ENCODE measurements at places on chromosomes 12 and 14.
A peak's percentile ranks its signal among the peaks of the same experiment; 100 is the strongest.

GRCh38 chr14:102717276-102717675 lies 60.0 kb upstream of the TRAF3 start:
- DNase-seq: no peak

DNA sequence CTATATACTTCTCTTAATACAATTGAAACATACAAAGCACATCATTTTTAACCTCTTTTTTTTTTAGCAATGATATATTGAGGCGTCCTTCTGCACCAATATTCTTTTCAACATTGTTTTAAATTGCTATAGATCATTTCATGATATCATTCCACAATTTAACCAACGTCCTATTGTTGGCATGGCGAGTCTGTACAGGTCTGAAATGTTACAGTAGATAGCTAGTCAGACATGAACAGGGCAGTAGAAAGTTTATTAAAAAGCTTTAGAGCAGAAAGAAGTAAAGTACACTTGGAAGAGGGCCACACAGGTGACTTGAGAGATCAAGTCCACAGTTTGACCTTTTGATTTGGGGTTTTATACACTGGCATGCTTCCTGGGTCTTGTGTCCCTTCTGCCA lies 279.0 kb downstream of the PAWR start:
- DNase-seq: no peak

DNA sequence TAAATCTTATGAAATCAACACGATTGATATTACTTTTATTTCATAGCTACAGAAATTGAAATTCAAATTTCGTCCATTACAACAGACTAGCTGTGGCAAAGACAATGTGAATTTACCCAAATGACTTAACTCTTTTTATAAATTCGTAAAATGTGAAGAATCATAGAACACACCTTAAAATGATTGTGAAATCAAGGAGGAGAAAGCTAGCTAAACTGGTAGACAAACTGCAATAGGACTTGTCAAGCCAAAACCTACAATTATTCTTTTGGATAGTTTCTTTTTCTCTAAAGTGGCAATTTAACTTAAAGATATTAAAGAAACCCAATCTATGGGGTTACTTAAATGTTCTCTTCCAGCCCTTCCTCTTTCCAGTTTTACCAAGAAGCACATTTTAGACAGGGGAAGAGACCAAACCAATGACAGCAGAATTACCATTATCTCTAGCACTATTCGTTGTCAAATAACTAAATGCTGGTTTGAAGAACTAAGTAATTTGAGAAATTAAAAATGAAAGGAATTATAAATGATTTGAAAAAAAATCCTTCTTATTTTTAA lies 807 bp upstream of the SLC16A7 start:
- peak; percentile 24 for DNase-seq

DNA sequence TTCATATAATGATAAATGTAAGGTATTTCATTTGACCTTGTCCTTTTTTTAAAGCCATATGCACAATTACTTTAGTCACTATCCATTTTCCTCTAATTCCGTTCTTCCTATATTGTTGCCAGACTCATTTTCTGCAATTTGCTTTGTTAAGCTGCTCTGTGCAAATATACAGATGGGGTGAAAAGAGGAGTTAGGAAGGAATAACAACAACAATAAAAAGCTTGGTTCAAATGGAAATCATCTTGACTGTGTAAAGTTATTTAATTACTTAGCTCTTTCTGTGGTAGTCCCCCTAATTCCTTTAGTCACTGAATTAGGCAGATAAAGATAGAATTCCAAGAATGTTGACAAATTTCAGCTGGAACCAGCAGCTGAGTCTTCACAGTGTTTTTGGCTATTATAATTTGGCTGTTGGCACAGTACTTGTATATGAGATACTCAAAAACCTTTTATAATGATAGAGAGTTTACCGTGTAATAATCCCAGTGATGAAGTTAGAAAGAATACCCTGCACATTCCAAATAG lies 838.0 kb downstream of the RPS29 start:
- no peak for DNase-seq

GRCh38 chr12:32303174-32303549 lies 96.2 kb upstream of the FGD4 start:
- DNase-seq: no peak

- DNase-seq: no peak
Measured at GRCh38 chr14:94945615-94946014, 175.7 kb upstream of the GSC start.

GRCh38 chr14:79298373-79298772 lies 912.9 kb downstream of the DIO2 start:
- DNase-seq: no peak

Measured in globus pallidus (tissue), 1 donor.